SW 1271 (cell line): ENCODE measurements at places on chromosomes 11 and 22.

DNA sequence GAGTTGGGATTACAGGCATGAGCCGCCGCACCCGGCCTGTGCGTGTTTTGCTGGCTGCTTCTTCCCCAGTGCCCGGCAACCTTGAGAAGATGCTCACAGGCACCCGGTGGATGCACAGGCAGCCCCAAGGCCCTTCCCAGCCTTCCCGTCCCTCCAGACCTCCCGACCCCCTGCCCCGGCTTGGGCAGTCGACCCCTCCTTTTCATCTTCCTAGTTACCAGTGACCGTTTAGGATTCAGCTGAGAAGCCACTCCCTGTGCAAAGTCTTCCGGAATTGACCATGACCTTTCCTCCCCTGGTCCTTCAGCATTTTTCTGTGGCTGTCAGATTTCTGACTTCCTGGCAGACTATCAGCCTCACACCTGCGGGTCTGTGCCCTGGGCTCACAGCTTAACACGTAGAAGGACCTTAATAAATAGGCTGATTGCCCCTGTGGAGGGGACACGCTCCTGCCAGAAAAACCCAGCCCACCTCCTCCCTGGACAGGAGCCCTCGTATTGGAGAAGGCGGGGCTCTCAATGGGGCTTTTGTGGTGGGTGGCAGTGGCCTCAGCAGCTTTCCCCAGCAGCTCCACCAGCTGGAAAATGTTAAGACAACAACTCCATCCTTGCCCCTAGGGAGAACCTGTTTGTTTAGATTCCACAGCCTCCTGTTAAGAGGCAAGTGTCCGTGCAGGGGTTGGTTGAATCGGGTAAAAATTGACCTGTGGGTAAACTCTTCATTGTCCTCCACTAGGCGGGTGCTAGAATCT, 10.4 kb upstream of the ANO1 start:
- no peak for DNase-seq

DNA sequence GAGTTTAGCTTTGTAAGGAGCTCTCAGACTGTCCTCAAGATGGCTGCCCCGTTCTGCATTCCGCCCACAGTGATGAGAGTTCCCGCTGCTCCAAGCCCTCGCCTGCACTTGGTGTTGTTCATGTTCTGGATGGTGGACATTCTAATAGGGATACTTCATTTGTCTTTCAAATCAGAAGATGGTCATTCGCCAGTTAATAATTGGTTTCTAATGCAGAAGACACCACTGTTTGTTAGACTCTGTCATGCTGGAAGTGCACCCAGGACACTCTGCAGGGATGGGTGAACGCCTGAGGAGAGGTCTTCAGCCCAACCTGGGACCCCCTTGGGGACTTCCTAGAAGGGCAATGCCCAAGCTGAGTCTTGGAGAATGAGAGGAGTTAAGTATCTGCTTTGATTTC, 836.4 kb downstream of the TBC1D22A start:
- no peak for DNase-seq

DNA sequence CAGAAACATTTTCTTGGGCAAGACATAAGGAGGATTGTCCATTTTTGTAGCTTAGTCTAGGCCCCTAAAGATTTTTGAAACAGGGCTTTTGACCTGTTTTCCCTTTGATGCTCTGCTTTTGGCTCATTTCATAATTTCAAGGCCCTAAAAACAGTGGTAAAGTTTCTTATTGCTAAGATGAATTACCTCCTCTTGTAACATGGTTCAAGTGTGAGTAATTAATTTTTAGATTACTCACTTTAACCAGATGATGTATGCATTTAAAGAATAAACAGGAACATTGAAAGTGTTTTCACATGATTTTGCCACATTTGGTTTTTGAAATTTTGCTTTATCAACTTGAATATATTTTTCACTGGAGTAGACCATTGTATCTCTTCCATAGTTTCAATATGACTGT, 1.2 kb downstream of the RAG2 start:
- no peak for DNase-seq

DNA sequence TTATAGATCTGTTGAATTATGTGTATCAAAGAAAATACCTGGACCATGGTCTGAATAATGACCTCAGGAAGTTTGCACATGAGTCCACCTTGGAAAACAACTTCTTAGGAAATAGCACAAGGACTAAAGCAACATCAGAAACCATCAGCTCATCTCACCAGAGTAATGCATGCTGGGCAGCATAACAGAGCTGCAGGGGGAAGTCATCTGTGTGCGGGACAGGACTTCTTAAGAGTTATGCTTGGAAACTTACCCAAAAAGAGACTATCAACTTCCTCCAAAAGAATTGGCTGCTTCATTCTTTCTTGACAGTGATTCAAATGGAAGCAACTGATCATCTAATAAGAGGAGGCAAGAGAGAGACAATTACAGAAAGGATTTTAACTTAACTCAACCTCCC, 2.5 kb downstream of the OR56B4 start:
- DNase-seq = no peak

DNA sequence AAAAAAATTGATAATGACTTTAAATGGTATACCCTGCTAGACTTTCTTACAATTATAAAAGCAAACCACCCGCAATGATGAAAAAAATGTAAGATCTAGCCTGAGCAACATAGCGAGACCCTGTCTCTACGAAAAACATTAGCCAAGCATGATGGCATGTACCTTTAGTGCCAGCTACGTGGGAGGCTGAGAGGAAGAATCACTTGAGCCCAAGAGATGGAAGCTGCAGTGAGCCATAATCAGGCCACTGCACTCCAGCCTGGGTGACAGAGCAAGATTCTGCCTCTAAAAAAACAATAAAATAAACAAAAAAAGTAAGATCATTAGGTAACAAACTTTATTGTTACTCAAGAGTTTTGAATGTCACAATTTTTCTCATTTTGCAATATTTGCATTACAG, 39.2 kb downstream of the KMT5B start:
- DNase-seq = no peak

DNA sequence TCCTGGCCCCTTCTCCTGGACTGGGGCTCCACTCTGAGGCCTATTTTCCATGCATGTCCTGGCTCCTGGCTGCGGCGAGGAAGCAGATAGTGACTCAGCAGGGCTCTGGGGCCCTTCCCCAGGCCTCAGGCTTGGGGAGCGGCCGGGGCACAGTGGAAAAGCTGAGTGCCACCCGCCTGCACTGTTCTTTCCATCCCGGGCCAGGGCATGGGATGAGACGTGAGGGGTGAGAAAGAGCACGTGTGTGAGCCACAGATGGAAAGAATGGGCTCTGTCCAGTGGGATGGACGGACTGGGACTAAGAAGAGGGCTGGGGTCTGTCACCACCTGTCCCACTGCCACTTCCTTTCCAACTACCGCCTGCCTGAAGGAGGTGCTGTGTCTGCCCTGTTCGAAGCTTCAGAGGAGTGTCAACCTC, 12.8 kb downstream of the SLC37A2 start:
- DNase-seq = no peak

DNA sequence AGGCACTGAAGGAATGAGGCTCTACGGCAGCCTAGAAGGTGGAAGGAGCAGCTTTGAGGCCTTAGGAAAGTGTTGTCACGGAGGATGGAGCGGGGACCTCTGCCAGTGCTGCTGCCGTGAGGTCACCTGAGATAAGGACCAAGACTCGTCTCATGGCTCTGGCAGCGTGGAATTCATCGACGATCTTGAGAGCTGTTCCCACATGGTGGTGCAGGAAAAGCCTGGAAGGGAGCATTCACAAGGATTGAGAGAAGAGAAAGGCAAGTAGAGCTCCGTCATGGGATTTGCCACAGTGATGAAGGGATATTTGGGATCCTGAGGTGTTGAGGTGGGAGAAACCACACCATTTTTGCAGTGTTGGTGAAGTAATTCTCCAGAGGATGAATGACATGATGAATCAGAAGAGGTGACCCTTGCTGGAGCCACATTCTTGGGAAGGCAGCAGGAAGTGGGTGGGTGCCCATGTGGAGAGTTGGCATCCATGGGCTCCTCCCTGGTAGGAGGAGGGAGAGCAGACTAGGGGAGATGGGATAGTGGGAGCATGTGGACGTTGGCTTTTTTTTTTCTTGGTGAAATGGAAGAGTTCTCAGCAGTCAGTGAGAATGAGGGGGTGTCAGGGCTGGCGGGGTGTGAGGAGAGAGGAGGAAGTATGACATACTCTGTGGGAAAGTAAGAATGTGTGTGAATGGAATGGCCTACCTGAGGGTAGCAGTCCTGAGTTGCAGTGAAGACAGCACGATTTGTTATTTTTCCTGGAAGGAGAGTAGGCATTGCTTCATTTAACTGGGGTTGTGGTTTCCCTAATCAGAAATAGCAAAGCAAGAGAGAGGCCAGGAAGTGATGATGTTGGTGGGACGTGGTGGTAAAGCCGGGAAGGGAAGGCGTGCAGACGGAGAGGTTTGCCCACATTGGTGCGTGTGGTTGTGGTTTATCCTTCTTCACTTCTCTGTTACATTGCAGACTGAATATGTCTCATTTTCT, 11.1 kb downstream of the PPP6R3 start:
- DNase-seq = peak; percentile 53

DNA sequence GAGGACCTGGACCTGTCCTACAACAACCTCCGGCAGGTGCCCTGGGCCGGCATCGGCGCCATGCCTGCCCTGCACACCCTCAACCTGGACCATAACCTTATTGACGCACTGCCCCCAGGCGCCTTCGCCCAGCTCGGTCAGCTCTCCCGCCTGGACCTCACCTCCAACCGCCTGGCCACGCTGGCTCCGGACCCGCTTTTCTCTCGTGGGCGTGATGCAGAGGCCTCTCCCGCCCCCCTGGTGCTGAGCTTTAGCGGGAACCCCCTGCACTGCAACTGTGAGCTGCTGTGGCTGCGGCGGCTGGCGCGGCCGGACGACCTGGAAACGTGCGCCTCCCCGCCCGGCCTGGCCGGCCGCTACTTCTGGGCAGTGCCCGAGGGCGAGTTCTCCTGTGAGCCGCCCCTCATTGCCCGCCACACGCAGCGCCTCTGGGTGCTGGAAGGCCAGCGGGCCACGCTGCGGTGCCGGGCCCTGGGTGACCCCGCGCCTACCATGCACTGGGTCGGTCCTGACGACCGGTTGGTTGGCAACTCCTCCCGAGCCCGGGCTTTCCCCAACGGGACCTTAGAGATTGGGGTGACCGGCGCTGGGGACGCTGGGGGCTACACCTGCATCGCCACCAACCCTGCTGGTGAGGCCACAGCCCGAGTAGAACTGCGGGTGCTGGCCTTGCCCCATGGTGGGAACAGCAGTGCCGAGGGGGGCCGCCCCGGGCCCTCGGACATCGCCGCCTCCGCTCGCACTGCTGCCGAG, 1.5 kb downstream of the LRFN4 start:
- no peak for DNase-seq

- DNase-seq = no peak
Observed at GRCh38 chr11:2668876-2669275, 30.9 kb downstream of the KCNQ1OT1 start.

- no peak for DNase-seq
Observed at GRCh38 chr11:75827562-75827961, 12.6 kb downstream of the UVRAG start.

DNA sequence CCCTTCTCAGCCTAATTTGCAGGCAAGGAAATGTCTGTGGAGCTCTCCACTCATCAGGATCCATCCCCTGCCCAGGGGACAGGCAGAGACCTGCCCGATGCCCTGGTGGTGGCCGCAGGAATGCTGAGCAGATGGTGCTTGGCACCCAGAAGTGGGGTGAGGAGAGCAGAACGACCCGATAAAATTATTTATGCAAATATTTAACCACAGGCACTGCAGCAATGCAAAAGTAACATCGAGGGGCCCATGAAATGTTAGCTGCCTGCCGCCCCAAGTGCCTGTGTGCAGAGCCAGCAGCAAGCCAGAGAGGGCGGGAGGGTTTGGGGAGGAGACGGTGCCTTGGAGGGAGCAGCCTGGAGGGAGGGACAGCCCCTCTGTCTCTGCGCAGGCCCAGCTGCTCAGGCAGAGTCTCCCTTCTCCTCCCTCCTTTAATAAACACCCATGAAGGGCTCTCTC, 205.5 kb downstream of the CTTN start:
- no peak for DNase-seq

- no peak for DNase-seq
Observed at GRCh38 chr11:10640308-10640707, 53.2 kb downstream of the IRAG1 start.

GRCh38 chr22:36465232-36466021, 16.0 kb downstream of the TXN2 start:
- DNase-seq = peak; percentile 54

- DNase-seq = no peak
Observed at GRCh38 chr11:116691771-116692177, 81.0 kb downstream of the BUD13 start.

- no peak for DNase-seq
Observed at GRCh38 chr11:15793043-15793996, 563.0 kb downstream of the SOX6 start.

DNA sequence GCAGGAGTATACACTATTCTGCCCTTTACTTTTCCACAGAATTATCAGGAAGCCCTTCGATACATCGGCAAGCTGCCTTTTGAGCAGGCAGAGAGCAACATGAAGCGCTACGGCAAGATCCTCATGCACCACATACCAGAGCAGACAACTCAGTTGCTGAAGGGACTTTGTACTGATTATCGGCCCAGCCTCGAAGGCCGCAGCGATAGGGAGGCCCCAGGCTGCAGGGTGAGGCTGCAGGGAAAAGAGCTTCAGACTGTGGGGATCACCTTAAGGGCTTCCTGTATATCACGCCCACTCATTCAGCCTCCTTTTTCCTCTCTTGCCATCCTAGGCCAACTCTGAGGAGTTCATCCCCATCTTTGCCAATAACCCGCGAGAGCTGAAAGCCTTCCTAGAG, 6.8 kb upstream of the HMBS start:
- DNase-seq = no peak

DNA sequence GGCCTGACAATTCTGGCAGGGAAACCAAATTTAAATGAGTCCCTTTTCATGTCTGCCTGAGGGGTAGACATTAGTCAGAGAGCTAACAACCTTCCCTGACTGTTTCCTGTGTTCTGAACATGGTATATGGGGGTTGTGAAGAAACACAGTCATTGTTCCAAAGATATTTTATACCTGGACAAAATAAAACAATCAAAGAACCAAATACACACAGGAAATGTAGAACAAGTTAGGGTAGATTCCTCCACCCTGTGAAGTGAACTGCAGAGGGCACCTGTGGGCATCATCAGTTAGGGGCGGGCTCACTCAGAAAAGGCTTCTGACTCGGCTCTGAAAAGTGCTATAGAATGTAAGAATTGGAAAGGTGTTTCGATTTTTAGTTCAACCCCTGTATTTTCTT, 231.9 kb upstream of the CADM1 start:
- no peak for DNase-seq

- DNase-seq = no peak
Observed at GRCh38 chr11:69157156-69157821, 1.6 kb downstream of the SMIM38 start.

DNA sequence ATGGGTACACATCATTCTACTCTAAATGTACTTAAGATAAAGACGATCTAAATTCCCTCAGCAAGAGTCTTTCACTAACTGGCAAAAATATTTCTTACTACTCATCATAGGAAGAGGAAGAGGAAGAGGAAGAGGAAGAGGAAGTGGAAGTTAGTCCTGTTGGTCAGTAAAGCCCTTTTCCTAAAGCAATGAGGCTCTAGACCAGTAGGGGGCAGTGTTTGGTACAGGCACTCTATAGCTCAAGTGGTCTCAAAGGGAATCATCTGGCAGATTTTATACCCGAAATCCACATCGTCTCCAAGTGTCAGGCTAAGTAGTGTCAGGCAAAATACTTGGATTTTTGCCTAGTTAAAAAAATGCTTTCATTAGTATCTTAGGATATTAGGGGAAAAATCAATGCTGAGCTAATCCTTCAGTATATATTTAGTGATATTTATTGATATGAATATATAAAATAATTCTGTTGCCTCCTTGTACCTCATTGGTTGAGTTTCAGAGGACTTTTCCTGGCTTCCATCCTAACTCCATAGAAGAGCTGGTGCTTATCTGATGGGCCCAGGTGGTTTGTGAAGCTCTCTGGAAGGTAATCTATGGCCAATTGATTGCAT, 7.7 kb downstream of the BLID start:
- peak; percentile 36 for DNase-seq

GRCh38 chr11:72668629-72669347, 5.4 kb downstream of the PDE2A start:
- no peak for DNase-seq
